ENCODE measurements at places on chromosomes 3 and 15.

DNA sequence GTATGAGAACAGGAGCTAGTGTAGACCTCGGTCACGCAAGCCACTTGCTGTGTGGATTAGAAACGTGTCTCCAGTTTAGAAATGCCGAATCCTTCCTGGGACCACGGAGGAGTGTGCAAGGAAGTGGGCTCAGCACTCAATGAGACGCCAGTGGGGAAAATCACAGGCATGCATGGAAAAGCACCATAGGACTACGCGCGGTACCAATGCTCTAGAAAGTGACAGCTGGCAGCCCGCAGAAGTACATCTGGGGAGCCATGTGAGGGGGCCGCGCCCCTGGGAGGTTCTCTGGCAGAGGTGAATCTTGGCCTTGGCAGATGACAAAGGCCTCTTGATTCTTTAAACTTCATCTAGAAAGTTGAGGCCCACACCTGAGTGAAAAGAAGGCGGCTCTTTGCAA is 99.3 kb downstream of the LRRK1 start:
- DNase-seq = no peak

DNA sequence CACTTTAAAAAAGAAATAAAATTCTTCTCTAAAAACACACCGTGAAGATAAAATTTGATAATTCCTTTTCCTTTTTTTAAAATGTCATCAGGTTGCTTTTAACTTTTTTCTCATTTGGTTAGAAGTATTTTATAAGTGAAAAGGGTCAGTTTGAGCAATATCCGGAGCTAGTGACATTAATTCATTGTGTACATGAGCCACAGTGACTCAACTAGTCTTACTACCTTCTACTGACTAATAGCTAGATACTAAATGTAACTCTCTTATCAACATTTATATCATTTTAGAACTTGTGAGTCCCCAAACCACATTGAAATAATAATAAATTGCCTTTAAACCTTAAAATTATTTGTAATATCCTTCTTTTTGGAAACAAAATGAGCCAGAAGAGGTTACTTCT is 101.2 kb upstream of the ZBTB20 start:
- DNase-seq = no peak

- DNase-seq = no peak
Observed at GRCh38 chr3:35733864-35734263, 94.5 kb downstream of the ARPP21 start.

- DNase-seq = no peak
Observed at GRCh38 chr3:11928381-11928780, 75.8 kb upstream of the SYN2 start.

DNA sequence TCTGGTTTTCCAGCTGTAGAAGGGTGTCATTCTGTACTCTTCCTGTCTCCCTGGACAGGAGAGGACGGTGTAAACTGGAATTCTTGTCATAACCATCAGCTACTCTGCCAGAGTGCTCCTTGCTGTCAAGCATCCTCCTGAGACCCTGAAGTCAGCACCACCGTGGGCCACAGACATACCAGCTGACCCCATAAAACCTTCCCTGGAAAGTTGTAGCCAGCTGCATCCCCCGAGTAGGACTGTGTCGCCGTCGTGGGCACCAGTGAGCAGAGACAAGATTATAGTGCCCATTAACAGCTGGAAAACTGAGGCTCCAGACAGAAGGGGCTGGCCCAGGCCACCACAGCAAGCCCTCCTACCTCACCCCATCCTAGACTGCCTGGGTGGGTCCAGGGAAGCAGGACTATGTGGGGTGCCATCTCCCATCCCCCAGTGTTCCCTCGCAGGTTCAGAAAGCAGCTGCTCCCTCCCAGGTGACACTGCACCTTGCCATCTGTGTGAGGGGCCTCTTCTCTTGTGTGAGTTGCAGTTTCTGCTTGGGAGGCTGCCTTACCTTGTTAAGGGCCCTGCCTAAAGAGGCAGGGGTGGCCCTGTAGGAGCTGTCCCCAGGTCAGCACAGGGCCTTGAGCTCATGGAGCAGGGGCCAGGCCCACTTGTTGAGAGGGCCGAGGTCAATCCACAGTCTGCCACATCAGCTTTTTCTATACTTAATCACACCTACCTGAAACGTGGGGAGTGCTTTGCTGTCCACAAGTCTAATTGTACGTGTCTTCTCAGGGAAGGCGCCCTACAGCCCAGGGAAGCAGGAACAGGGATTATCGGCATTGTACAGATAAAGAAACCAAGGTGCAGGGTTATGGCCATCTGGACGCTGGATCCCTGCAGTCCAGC is 191.9 kb upstream of the LINGO1 start:
- DNase-seq = no peak

- peak; percentile 7 for DNase-seq
Observed at GRCh38 chr3:95464346-95464745, 1350.0 kb upstream of the EPHA6 start.

Data from kidney tubule cell (primary cell).